NCI-H1417 treated with DMSO at 0.1 percent for 48 hours (cell line): ENCODE measurements at places on chromosomes 5 and 9.

GRCh38 chr5:158910782-158911692, 188.7 kb downstream of the EBF1 start:
- no peak for DNase-seq

DNA sequence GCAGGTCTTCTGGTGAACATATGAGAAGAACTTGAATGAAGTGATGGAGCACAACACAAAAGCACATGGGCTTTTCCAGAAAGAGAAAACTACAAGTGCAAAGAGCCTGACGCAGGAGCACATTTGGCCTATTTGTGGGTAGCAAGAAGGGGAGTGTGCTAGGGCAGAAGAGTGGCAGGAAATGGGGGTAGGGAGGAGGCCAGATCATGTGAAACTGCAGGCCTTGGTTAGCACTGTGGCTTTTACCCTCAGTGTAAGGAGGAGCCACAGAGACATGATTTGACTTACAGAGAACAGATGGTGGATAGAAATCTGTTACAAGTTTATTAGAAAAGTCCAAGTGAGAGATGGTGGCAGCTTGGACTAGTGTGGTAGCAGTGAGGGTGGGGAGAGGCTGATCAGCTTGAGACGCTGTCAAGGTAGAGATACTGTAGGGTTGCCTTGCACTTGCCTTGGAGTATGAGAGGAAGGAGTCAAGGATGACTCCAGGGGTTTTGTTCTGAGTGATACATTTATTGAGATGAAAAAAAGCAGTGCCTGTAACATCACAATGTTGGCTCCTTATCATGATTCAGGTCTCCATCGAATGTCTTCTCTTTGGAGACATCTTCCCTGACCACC, 126.7 kb downstream of the PPP2R2B start:
- no peak for DNase-seq

- DNase-seq, result no peak
Measured at GRCh38 chr5:121805911-121806310, 45.8 kb upstream of the FTMT start.

GRCh38 chr9:93827545-93828330, 127.4 kb downstream of the BARX1 start:
- DNase-seq, result peak; percentile 34

GRCh38 chr5:52013523-52013922, 630.3 kb downstream of the ISL1 start:
- peak; percentile 85 for DNase-seq

DNA sequence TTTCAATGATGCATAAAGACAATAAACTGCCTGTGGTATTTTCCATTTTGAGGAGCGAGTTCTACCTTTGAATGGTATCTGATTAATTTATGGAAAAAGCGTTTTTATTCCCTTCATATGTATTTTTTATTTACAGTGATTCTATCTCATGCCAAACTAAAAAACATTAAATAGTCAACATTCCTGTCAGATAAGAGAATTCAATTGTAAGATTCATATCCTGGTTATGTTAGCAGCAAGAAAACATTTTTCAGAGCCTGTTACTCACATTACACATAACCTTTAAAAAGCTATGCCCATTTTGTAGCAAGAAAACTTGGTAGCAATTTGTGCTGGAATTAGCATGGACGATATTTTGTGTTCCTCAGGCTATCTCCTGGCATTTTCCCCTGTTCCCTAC, 55.1 kb upstream of the PRLR start:
- no peak for DNase-seq

DNA sequence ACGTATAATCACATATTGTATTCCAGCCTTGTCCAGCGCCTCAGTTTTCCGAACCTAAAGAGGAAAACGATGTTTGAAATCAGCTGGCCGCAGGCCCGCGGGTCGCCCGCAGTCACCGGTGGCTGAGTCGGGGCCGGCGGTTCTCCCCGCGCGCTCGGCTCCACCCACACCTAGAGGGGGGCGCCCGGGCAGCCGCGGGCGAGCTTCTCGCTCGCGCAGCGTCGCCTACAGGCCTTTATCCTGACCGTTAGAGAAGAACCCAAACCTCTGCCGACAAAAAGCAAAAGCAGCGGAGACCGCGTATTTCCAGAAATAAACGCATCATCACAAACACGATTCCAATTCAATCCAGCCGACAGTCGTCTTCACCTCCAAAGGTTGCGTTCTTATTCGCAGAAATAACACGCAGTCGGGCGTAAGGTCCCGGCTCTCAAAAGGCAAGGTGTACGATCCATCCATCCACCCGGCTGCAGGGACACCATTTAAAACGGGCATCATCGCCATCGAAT, 725 bp upstream of the NIPBL start:
- DNase-seq, result peak; percentile 47

DNA sequence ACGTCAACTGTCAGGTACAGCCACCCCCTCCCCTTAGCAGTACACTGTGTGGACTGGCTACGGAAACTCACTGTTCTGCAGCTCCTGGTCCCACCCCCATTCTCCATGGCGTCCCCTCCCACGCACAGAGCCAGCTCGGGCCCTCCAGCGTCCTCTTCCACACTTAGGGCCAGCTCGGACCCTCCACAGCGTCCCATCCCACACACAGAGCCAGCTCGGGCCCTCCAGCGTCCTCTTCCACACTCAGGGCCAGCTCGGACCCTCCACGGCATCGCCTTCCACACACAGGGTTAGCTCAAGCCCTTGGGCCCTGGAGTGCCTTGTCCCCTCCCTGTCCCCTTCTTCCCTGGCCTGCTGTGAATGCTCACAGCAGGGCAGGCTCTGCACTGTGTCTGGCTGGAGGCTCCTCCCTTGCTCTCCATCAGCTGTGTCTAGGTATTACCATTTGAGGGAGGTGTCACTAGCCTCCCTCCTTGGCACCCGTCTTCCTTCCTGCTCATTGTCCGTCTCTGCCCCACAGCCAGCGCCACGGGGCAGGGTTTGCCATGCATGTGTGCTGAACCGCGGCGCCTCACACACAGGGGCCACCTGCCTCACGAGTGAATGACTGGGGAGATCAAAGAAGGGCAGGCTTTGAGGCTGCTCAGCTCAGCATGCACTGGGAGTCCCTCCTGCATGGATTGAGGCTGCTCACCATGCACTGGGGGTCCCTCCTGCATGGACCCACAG, 78.5 kb upstream of the CACNA1B start:
- no peak for DNase-seq

DNA sequence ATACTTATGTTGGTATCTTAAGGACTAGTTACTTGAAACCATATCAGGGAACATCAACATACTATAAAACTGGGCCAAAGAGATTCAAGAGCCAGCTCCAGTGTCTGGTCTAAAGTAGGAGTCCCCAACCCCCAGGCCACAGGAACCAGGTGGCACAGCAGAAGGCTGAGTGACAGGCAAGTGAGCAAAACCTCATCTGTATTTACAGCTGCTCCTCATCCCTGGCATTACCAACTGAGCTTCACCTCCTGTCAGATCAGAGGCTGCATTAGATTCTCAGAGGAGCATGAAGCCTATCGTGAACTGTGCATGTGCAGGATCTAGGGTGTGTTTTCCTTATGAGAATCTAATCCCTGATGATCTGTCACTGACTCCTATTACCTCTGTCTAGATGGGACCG, 581.6 kb upstream of the CDH9 start:
- no peak for DNase-seq

- DNase-seq, result no peak
Measured at GRCh38 chr9:131323629-131324028, 34.1 kb downstream of the PLPP7 start.

- DNase-seq, result no peak
Measured at GRCh38 chr9:1979741-1980367, 35.3 kb upstream of the SMARCA2 start.

DNA sequence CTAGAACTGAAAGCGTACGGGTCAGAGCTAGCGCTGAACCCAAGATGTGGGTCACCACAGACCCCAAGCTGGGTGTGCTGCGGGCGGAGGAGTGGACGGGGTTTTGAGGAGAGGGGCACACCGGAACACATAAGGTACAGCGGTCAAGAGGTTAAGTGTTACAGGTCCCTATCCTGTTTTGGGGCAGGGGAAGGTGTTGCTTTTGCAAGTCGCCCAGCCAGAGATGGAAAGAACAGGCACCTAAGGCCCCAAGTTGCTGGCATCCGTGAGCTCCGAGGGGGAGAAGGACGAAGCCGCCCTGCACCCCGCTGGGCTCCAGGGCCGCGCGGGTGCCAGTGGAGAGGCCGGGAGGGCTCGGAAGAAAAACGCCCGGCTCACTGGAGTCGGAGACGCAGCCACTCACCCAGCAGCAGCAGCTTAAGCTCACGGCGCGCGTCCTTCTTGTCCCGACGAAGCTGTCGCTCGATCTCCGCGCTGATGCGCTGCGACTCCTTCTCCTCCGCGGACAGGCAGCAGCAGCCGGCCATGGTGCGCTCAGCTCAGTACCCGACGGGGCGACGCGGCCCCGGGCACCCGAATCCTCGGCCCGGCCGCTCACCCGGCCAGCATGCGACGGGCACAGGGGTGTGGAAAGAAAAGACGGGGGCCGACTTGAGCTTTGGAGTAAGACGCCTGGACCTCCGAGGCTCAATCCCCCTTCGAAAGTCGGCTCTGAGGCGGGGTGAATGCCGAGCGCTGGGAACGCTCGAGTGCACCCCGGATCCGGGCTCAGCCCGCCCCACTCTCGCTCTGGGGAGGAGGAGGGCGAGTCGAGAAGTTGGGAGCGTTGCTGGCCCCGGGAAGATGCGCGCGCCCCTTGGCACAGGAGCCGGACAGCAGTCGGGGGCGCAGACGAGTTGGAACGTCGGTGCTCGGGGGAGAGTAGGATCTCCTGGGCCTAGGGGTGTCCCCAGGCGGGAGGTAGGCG, 572 bp downstream of the GNA14 start:
- no peak for DNase-seq

DNA sequence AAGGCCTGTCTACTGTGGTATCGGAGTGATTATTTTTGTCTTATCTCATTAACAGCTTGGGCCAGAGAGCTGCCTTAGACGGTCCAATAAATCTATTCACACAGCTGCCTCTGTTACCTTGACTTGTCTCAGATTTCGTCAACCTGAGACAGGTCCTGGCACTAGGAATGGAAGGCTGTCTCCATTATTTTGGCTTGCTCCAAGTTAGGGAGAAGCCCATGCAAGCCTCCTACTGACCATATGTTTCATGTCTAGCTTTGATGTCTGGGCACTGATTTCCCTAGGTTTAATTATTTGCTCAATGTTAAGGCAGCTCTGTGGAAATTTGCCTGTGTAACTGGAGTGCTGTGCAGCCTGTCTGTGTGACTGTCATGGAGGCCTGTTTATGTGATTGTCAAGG, 12.4 kb upstream of the RALGPS1 start:
- DNase-seq, result no peak

GRCh38 chr5:39891376-39891775, 466.6 kb upstream of the DAB2 start:
- no peak for DNase-seq

DNA sequence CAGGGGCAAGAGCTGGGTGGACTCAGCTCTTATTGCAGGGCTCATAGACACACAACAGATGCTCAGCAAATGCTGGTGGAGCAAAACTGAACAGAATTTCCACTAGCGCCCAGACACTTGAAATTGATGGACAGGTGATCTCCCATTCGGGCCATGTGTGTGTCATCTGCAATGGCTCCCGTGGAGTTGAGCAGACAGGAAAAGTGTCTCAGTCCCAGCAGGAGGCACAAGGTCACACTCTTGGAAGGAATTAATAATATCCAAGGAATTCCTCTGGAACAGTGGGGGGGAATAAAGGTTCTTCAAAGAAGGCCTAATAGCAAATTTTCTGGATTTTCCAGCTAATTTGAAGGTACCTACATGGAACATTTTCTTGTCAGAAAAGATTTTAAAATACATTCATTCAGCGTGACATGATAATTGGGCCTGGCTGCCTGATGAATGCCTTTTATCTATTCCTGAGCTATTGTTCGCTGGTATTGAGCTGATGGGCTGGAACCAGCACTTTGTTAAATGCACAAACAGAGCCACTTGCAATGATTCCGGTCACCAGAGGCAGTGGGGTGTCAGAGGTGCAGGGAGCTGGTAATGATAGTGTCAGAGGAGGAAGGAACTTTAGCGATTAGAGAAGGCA, 31.5 kb upstream of the ALDH1B1 start:
- DNase-seq, result peak; percentile 1

- DNase-seq, result no peak
Measured at GRCh38 chr9:112112519-112112918, 62.6 kb downstream of the SUSD1 start.

DNA sequence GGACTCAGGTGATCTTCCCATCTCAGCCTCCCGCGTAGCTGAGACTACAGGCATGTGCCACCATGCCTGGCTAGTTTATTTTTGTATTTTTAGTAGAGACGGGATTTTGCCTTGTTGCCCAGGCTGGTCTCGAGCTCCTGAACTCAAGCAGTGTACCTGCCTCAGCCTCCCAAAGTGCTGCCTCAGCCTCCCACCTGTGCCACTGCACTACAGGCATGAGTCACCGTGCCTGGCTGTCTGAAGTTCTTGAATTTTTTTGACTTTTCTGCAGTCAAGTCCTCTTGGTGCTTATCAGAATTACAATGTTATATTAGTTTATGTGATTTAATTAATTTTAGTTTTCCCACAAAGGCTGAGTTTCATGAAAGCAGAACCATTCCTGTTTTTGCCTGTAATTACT, 9.8 kb downstream of the SPIN1 start:
- DNase-seq, result no peak

DNA sequence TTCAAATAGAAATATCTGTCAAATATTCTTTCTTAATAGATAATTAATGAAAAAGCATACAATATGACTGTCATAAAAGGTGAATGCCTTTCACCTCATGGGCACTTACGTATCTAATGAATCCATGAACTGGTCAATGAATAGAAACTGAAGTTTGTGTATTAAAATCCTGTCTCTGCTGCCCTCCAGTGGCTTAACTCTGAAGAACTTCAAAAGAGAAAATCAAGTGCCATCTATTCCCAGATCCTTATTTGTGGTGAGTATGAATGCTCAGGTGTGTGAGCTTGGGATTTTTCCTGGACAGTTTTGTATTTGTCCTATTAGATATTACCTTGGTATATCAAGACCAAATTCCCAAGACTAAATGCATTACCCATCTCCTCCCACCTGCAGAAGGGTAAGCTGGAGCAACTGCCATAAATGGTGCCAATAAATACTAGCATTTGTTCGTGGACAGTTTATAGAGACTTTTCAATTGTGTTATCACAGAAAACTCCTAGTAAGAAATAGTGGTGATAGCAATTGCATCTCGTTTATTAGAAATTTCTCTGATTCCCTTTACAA, 44.0 kb upstream of the SVEP1 start:
- DNase-seq, result peak; percentile 45

- DNase-seq, result no peak
Measured at GRCh38 chr5:96049398-96050272, 88.0 kb upstream of the ELL2 start.

- no peak for DNase-seq
Measured at GRCh38 chr5:75951716-75952115, 131.5 kb upstream of the SV2C start.

GRCh38 chr5:139651043-139651834, 3.1 kb downstream of the CXXC5 start:
- DNase-seq, result no peak

GRCh38 chr5:119323601-119324000, 32.2 kb upstream of the TNFAIP8 start:
- no peak for DNase-seq

GRCh38 chr9:134455537-134455933, 129.3 kb downstream of the RXRA start:
- DNase-seq, result no peak
